ENCODE measurements at places on chromosomes 1 and 21.

DNA sequence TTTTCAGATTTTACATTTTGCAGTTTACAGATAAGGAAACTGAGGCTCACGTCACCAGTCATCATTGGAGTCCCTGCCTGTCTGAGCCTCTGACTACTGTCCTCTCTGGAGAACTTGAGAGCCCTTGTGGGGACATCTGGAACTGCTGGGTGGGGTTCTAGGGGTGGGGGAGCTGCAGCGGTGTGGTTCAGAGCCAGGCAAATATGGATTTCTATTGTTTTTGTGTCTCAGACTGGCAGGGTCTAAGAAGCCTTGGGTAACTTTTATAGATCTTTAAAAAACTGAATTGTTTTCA lies 46.9 kb downstream of the IER5 start:
- DNase-seq, result no peak

DNA sequence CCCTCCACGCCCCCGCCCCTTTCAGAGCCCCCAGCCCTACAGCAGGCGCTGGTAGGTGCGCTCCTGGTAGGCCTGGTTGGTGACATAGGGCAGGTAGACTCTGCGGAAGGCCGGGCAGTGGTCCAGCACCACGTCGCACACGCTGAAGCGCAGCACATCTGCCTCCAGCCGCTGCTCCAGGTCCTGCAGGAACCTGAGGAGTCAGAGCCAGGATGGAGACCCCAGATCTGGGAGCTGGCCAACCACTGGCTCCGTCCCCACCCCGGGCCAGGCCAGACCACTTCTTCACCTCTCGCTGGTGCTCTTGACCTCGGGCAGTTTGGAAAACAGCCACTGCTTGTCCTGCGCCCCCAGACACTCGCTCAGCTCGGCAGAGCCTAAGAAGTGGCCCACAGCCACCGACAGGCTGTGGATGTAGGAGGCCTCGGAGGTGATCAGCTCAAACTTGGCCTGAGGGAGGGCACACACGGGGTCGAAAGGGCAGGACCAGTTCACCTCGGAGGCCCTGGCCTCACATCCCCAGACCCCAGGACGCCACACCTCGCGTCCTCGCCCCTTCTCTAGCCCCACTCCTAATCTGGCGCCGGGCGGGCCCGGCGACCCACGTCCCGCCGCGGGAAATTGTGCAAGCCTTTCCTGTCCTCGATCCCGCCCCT lies 6.4 kb downstream of the ARHGEF19 start:
- DNase-seq, result no peak

DNA sequence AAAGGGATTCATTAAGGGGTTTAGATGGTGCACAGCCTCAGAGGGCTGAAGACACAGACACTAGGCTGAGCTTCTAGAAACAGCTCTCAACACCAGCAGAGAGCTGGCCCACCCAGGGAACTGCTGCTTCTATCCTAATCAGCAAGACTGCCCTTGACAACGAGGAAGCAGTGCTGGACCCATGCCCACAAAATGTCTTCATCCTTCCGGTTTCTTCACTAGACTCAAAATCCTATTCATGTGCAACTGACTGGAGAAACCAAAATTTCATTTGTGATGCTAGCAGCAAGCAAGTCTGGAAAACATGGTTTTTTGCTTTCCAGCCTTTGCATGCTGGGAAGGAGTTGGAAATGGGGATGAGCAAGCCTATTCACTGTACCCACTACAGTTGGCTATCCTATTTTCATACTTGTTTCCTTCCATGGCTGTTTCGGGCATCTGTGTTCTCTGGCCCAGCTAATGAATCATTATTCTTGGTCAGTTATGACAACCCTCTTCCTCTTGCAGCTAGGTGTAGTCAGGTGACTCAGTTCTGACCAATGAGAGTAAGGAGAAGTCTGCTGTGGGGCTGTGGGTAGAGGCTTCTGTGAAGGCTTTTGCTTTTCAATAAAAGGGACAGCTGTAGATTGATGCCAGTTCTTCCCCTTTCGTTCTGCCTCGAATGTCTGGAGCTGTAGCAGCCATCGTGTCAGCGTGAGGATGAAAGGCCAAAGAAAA lies 14.6 kb upstream of the TMEM61 start:
- no peak for DNase-seq

DNA sequence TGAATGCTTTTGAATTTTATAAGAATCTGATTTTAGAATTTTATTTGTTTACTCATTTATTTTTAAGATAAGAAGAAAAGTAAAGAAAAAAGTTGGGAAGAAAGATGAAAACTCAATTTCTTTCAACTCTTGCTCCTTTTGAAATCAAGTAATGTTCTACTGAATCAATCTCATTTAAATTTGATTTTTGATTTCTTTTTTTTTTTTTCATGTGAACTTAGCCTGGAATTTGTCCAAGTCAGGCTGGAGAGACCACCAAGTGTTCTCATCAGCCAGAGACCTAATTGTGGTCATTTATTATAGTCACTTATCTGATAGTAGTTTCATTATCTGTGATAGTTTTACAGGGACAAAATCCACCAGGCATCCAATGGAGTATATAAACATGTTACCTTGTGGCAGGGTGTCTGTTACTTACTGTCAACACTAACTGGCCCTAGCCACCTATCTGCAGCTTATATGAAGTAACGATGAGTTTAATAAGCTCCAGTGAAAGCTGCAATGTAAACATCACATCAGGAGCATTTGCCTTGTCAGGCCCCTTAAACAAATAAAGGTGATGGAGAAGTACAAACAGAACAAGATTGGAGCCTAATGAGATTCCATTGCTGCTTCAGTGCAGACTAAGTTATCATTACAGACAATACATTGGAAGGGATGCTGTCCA lies 39.2 kb downstream of the HLX start:
- no peak for DNase-seq

DNA sequence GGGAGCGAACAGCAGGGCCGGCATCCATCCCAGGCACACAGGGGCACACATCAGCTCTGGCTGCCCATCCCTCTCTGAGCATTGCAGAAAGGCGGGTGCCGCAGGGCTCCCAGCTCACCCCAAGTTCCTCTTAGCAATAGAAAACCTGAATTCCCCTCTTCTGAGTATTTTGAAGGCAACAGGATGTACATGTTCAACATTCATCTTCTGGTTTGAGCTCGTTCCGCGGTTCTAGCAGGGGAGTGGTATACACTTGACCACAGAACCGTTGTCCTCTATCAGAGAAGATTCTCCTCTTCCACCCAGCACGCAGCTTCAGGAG lies 23.6 kb downstream of the ACTA1 start:
- no peak for DNase-seq

DNA sequence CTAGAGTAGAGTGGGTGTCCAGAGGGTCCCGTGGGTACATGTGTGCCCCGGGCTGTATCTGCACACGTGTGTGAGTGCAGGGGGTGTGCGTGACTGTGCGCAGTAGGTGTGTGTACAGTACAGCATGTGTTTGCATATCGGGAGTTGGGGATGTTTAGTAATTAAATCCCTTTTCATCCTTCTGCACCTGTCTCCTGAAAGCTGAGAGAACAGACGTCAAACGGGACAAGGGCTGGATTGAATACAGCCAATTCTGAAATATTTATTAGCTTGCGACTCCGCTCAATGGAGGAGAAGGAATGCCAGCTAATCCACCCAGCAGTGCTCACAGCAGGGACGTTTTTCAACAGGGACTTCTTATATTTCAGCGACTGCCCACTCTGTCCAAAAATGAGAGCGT lies 44.7 kb upstream of the CASZ1 start:
- DNase-seq, result no peak

GRCh38 chr1:5731110-5731423 lies 261.2 kb downstream of the NPHP4 start:
- no peak for DNase-seq

DNA sequence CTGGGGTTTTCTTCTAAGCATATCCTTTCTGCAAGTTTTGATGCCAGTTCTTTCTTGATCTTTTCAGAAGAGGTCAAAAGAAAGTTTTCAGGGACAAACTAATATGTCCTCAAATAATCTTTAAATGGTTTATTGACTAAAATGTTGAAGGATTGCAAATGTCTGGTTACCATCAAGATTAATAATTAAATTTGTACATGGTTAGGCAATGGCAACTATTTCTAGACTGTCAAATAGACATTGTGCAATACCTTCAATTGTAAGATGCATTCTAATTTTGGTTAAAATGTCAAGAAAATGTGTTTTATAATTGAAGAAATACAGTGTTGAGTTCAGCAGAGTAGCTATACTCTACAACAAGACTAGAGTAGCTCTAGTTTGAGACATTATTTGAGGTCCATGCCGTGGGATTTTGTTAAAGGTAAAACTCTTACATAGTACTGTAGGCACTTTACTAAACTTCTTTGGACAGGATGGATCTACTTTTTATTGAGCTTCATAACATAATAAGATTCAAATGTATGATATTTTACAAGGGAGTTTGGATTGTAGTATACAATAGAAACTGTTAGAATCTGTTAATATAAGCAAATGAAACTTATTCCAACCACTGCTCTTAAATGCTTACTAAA lies 22.6 kb downstream of the MAEL start:
- DNase-seq, result no peak

Data from activated CD4-positive, alpha-beta T cell treated with anti-CD3 and anti-CD28 coated beads, Interleukin-2, amount 50 U/mL, for 24 hours (primary cell).